ENCODE measurements at places on chromosomes 13 and 19.

GRCh38 chr19:16327911-16328823, 3.5 kb downstream of the KLF2 start:
- peaks cover 8% of the 10 kb centered on the region for H3K36me3 ChIP-seq
- H3K4me3 ChIP-seq = no peak overlapping the region
- peaks cover 3% of the 10 kb centered on the region for H3K4me1 ChIP-seq

- DNase-seq = no peak
- H3K27ac ChIP-seq = no peak overlapping the region
- peaks cover 26% of the 10 kb centered on the region for H3K4me1 ChIP-seq
- peaks cover 44% of the 10 kb centered on the region for H3K27me3 ChIP-seq
- H3K4me3 ChIP-seq = no peak overlapping the region
- H3K36me3 ChIP-seq = no peaks in the 10 kb centered on the region
Observed at GRCh38 chr19:3462991-3463713, 17.2 kb downstream of the SMIM24 start.

GRCh38 chr13:84574851-84575250, 692.6 kb upstream of the SLITRK1 start:
- H3K4me3 ChIP-seq = no peak overlapping the region
- no peaks in the 10 kb centered on the region for H3K4me1 ChIP-seq
- no peaks in the 10 kb centered on the region for H3K27me3 ChIP-seq
- DNase-seq = peak; percentile 27
- no peaks in the 10 kb centered on the region for H3K36me3 ChIP-seq
- H3K27ac ChIP-seq = no peak overlapping the region

GRCh38 chr19:51742789-51743188, 8.9 kb downstream of the FPR1 start:
- no peak overlapping the region for H3K27ac ChIP-seq
- H3K4me3 ChIP-seq = no peak overlapping the region
- no peak for DNase-seq
- H3K4me1 ChIP-seq = no peaks in the 10 kb centered on the region
- no peaks in the 10 kb centered on the region for H3K27me3 ChIP-seq
- H3K36me3 ChIP-seq = no peaks in the 10 kb centered on the region

- DNase-seq = no peak
- H3K36me3 ChIP-seq = no peaks in the 10 kb centered on the region
- no peak overlapping the region for H3K4me3 ChIP-seq
- no peaks in the 10 kb centered on the region for H3K4me1 ChIP-seq
Observed at GRCh38 chr13:111318386-111318785, 2.1 kb upstream of the TEX29 start.

DNA sequence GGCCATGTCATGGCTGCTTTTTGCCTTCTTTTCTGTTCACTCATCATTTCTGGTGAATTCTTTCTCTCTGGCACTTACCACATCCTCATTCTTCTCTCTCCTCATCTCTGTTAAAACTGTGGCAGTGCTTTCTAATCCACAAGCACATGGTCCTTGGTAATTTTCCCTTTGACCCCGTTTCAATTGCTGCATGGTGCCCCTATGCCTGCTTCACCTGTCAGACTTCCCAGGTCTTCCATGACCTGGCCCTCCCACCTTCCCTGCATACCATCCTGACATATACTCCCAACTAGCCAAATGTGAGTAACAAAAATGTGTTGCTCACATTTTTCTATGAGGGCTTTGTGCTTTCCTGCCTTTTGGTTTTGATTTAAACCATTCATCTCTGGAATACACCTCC, 286.5 kb downstream of the MTUS2 start:
- H3K4me3 ChIP-seq = no peak overlapping the region
- no peaks in the 10 kb centered on the region for H3K36me3 ChIP-seq
- H3K27me3 ChIP-seq = no peaks in the 10 kb centered on the region
- H3K4me1 ChIP-seq = no peaks in the 10 kb centered on the region
- no peak overlapping the region for H3K27ac ChIP-seq

GRCh38 chr19:55855160-55855559, 18.8 kb downstream of the NLRP4 start:
- no peak overlapping the region for H3K27ac ChIP-seq
- no peaks in the 10 kb centered on the region for H3K36me3 ChIP-seq
- no peak for DNase-seq
- H3K4me3 ChIP-seq = no peak overlapping the region
- H3K27me3 ChIP-seq = no peaks in the 10 kb centered on the region

DNA sequence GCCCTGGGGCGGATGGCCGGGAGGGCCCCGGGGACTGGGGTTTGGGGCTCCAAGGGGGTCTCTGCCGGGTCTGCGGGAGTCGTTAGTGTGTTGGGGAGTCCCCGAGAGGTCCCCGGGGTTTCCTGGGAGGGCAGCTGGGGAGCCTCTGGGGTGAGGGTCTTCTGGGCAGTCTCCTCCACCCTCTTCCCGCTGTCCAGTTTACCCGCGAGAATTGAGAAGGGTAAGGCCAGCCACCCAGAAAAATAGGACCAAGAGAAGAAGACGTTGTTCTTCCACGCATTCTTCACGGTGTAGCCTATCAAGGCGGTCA, 1.0 kb upstream of the ETFB start:
- H3K36me3 ChIP-seq = no peaks in the 10 kb centered on the region
- peak overlapping the region; percentile 90 for H3K27ac ChIP-seq
- H3K4me3 ChIP-seq = peak overlapping the region; percentile 55
- peaks cover 8% of the 10 kb centered on the region for H3K4me1 ChIP-seq
- no peak for DNase-seq

Data from cardiac muscle cell (in vitro differentiated cells and primary cell).